ENCODE measurements at places on chromosomes 11 and 22.

GRCh38 chr11:60116996-60117790 is 28.7 kb downstream of the MS4A2 start:
- ATAC-seq: no peak

- ATAC-seq: no peak
Observed at GRCh38 chr11:121311373-121311772, 18.8 kb downstream of the SC5D start.

GRCh38 chr11:32831221-32831620 is 1.5 kb downstream of the PRRG4 start:
- no peak for ATAC-seq

GRCh38 chr22:46528121-46528610 is 9.3 kb downstream of the CELSR1 start:
- no peak for ATAC-seq

DNA sequence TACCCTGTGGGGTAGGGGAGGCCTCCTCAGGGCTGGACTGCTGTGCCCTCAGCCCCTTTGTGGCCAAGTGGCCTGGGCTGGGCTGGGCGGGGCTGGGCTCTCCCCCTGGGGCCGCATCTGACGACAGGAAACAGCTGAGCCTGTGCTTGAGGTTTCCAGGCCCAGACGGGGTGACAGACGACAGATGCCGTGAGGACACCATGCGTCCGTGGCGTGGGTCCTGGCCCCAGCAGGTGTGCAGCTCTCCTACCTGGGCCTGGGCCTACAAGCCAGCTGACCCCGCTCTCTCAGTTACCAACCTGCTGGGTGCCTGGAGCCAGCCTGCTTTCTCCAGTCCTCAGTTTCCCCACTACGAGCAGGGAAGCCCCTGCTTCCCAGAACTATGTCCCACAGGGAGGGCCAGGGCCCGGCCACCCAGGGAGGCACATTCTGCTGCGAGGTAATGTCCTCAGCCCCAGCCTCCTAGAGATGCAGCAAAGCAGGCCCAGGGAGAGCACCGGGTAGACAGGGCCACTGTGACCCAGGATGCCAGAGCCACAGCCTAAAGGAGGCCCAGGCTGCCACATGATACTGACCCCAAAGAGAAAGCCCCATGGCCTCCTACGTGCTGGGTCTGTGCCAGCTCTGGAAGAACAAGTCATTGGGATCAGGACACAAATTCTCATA is 181.3 kb downstream of the IGLL1 start:
- no peak for ATAC-seq

Measured in SK-N-SH treated with all-trans-retinoic acid at 6 μM for 48 hours (cell line).